MM.1S (cell line): ENCODE measurements at places on chromosomes 6 and 20.

GRCh38 chr6:70270287-70271005 lies 32.4 kb downstream of the COL9A1 start:
- H3K27ac ChIP-seq, result no peak overlapping the region
- DNase-seq, result no peak
- no peak overlapping the region for H3K4me3 ChIP-seq
- H3K4me1 ChIP-seq, result no peaks in the 10 kb centered on the region

DNA sequence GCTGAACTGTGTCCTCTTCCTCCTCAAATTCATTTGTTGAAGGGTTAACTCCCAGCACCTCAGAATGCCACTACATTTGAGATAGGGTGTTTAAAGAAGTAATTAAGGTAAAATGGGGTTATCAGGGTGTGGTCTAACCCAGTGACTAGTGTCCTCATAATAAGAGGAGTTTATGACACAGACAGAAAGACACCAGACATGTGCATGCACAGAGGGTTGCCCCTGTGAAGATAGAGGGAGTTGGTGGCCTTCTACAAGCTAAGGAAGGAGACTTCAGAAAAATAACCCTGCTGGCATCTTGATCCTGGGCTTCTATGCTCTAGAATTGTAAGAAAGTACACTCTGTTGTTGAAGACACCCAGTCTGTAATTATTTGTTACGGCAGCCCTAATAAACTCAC lies 24.9 kb upstream of the EDN1 start:
- no peak overlapping the region for H3K4me3 ChIP-seq
- DNase-seq, result no peak
- no peaks in the 10 kb centered on the region for H3K27me3 ChIP-seq
- no peak overlapping the region for H3K27ac ChIP-seq
- no peaks in the 10 kb centered on the region for H3K4me1 ChIP-seq

- no peak overlapping the region for H3K4me3 ChIP-seq
- no peak for DNase-seq
- no peaks in the 10 kb centered on the region for H3K4me1 ChIP-seq
- no peak overlapping the region for H3K27ac ChIP-seq
These were observed 81.7 kb upstream of the FOXP4 start for GRCh38 chr6:41464481-41464880.

- H3K36me3 ChIP-seq, result no peaks in the 10 kb centered on the region
- DNase-seq, result no peak
- H3K4me1 ChIP-seq, result peaks cover 10% of the 10 kb centered on the region; the same call in 1 of the 2 replicates
These were observed 314.1 kb downstream of the QKI start for GRCh38 chr6:163728442-163729126.

- H3K27ac ChIP-seq, result no peak overlapping the region
- no peak overlapping the region for H3K4me3 ChIP-seq
- H3K36me3 ChIP-seq, result no peaks in the 10 kb centered on the region
- no peak for DNase-seq
- no peaks in the 10 kb centered on the region; the same call in 1 of the 2 replicates for H3K4me1 ChIP-seq
These were observed 18.7 kb downstream of the PTPN1 start for GRCh38 chr20:50528804-50529351.

GRCh38 chr6:82494367-82494766 lies 130.8 kb downstream of the TPBG start:
- H3K27me3 ChIP-seq, result no peaks in the 10 kb centered on the region
- H3K36me3 ChIP-seq, result no peaks in the 10 kb centered on the region
- H3K4me1 ChIP-seq, result no peaks in the 10 kb centered on the region
- DNase-seq, result no peak
- H3K4me3 ChIP-seq, result no peak overlapping the region

DNA sequence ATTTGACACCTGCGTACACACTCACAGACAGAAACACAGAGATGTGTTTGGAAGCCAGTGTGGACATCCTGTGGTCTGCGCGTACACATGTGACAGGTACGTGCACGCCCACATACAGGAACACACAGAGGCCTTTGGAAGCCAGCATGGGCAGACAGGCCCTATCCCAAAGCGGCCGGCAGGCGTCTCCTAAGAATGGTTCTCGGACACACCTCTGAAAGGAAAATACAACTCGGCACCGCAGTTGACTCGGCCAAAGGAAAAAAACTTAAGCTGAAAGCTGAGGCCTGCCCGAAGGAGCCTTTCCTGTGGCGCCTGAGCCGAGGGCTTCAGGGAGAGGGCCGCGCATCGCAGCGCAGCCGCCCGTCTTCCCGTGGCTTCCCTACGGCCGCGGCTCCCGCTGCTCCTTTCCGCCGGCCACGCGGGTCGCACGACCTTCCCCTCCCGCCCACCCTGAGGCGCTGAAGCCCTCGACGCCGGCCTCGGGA lies 1.4 kb upstream of the CEP43 start:
- peak; percentile 46 for DNase-seq
- H3K4me1 ChIP-seq, result peaks cover 18% of the 10 kb centered on the region; the same call in 1 of the 2 replicates
- H3K36me3 ChIP-seq, result no peaks in the 10 kb centered on the region

DNA sequence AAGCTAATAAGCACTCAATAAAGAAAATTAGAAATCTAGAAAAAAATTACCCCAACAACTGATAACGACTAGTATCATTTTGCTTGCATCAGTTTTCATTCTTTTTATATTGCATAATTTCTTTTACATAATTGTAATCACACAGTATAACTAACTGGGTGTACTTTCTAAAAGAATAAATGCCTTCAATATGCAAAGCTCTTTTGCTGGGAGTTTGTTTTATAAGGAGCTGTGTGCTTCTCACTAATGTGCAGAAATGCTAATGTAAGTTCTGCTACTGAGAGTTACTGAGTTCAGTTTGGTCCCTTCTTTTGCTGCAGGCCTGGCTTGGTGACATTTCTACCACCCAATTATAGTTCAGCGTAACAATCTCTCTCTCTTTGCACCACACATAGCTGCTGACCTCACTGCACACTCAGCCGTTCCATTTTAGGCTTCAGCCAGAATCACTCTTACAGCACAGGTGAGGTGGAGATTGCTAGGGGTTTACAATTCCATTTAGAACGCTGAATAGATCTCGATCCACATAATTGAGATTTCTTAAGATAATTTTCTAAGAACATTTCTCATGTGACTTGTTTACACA lies 20.9 kb upstream of the KLHL31 start:
- no peak overlapping the region for H3K27ac ChIP-seq
- H3K4me3 ChIP-seq, result no peak overlapping the region
- H3K36me3 ChIP-seq, result no peaks in the 10 kb centered on the region
